ENCODE measurements at places on chromosomes 7 and 10. TPM values are rescaled to one million over a fixed set of nuclear protein-coding genes. Genes with fewer than 3 reads are reported as not detected.

DNA sequence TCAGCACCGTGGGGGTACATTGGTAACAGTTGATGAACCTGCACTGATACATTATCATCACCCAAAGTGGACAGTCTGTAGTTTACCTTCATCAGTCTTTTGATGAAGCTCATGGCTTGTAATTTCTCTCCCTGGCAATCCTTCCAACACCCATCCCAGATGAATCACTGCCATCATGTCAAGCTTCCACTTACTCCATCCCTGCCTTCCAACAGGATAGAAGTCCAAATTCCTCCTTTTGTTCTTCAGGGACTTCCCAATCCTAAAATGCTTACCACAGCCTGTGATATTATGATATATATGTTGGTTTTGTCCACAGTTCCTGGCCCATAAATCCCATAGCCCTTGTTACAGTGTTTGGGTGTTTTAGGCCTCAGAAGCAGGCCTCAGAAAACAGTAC, 16.1 kb downstream of the SNX10 start:
- H3K27ac ChIP-seq, result no peak overlapping the region
- no peak for DNase-seq
- no peak overlapping the region for H3K4me3 ChIP-seq
- no peaks in the 10 kb centered on the region for H3K36me3 ChIP-seq

The NACAD gene
- 0.72 TPM for total RNA-seq

DNA sequence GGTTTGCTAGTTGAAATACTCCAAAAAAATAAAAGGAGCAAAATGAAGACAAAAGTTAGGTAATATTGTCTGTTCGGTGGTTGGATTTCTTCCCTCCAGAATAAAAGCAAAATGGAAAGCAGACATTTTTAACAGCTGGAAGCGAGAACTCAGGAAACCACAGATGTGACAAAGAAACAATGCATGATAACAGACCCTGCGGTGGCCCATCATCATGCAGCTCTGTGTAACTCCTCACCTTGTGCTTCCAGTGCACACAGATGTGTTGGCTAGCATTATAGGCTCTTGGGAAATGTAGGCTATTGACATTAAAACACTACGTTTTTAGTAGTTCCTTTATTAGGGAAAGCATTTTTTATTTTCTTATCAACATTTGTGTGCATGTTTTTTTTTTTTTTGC, 53.9 kb upstream of the ARL4A start:
- no peak for DNase-seq
- H3K27me3 ChIP-seq, result no peaks in the 10 kb centered on the region
- no peak overlapping the region for H3K4me3 ChIP-seq
- no peaks in the 10 kb centered on the region for H3K36me3 ChIP-seq
- no peaks in the 10 kb centered on the region for H3K4me1 ChIP-seq

DNA sequence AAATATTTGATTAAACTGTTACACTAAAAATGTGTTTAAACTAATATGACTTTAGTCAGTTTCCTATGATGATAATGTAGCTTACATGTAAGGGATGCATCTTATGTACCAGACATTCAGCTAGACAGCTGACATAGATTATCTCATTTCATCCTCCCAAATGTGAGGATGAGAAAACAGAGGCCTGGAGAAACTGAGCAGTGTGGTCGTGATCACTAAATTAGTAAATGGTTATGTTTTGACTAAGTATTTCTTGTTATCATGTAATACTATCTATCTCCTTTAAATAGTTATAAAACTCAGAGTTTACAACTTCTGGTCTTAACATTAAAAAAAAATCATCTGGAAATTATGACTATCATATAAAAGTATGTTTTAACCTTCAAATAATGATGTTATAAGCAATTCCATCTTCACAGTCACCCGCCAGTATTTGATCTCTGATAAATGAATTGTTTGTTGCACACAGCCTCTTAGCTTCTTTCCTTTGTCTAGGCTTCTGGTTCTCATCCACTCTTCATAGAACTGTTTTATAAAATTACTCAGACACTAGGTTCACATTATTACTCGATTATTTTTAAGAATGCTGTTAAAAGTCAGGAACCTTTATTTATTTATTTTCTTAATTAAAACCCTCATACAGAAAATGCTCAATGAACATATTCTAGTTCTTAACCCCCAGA, 33.6 kb upstream of the HDAC9 start:
- no peaks in the 10 kb centered on the region for H3K27me3 ChIP-seq
- H3K36me3 ChIP-seq, result no peaks in the 10 kb centered on the region
- no peak overlapping the region for H3K4me3 ChIP-seq
- no peak overlapping the region for H3K27ac ChIP-seq
- peaks cover 11% of the 10 kb centered on the region for H3K4me1 ChIP-seq

- no peaks in the 10 kb centered on the region for H3K4me1 ChIP-seq
- H3K27me3 ChIP-seq, result no peaks in the 10 kb centered on the region
- H3K36me3 ChIP-seq, result no peaks in the 10 kb centered on the region
- no peak overlapping the region for H3K27ac ChIP-seq
- no peak overlapping the region for H3K4me3 ChIP-seq
Measured at GRCh38 chr10:123938890-123939289, 47.3 kb upstream of the CPXM2 start.

DNA sequence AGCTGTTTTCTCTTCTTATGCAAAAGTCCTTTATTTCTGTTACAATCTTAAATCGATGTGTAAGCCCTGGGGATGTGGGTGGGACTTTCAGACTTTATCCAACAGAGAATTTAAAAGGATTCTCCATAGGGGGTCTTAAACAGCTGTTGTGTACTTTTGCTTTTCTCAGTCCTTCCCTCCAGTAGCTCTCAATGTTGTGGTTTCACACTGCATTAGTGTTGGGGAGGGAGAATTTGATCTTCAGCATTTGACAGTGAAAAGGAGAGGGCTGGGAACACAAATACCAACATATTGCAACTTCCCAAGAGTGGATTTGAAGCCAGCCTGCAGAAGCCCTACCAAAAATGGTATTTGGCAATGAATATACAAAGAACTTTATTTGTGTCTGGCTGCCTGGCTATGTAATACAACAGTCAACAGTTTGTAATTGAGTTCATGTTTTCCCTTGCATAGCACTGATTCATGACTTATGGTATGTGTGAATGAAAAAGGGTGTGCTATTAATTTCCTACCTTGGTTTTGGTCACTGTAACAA, 80.1 kb upstream of the CAPZA2 start:
- H3K27me3 ChIP-seq, result no peaks in the 10 kb centered on the region
- H3K4me1 ChIP-seq, result peaks cover 56% of the 10 kb centered on the region
- H3K36me3 ChIP-seq, result peaks cover 51% of the 10 kb centered on the region
- peak overlapping the region; percentile 16 for H3K27ac ChIP-seq
- peak; percentile 32 for DNase-seq
